ENCODE measurements at places on chromosomes 2 and 18. TPM values are rescaled to one million over a fixed set of nuclear protein-coding genes. Genes with fewer than 3 reads are reported as not detected.

MOGAT1 gene
- total RNA-seq: not detected

AGXT gene
- total RNA-seq: not detected

TMEM163 gene
- total RNA-seq: 6.6 TPM

SULT1C3 gene
- total RNA-seq: not detected

VWC2L gene
- not detected for total RNA-seq

FAHD2B gene
- 5.8 TPM for total RNA-seq

CXCR1 gene
- total RNA-seq: not detected

HES6 gene
- 2.3 TPM for total RNA-seq

DOK1 gene
- 24.3 TPM for total RNA-seq

SRD5A2 gene
- total RNA-seq: not detected

IHH gene
- 0.09 TPM for total RNA-seq

SMAD7 gene
- 42.6 TPM for total RNA-seq

SERPINB11 gene
- total RNA-seq: not detected

LHCGR gene
- not detected for total RNA-seq

COLEC12 gene
- 0.94 TPM for total RNA-seq

CHRNG gene
- total RNA-seq: not detected

Data from endothelial cell of coronary artery (primary cell).